ENCODE measurements at places on chromosomes 11 and 22.
A peak's percentile ranks its signal among the peaks of the same experiment; 100 is the strongest.

DNA sequence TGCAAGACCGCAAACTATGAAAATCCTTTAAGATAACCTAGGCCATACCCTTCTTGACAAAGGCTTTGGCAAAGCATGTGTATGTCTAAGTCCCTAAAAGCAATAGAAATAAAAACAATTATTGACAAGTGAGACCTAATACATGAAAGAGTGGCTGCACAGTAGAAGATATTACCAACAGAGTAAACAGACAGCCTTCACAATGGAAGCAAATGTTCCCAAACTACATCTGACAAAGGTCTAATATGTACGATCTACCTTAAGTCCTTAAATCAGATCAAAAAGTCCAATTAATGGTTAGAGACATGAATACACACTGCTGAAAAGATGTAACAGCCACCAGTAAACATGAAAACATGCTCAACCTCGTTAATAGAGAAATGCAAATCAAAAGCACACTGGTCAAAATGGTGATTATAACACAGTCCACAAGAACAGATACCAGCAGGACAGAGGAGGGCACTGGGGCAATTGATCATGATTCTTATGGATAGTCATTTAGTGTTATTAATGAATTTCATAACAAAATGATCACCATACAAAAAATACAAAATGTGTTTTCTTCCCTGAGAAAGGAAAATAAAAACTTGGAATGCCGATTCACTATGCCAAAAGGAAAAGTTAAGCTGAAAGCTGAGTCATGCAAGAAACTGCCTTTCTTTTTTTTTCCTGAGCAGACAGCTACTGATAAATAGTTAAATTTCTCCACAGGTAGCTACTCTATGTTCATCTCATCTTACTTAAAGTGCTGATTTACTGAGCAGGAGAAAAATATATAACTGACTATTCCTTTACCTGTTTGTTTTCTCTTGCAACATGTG, 102.6 kb upstream of the VPREB1 start:
- ATAC-seq: no peak

GRCh38 chr11:2265396-2265795, 5.0 kb downstream of the ASCL2 start:
- no peak for ATAC-seq

GRCh38 chr11:72741429-72741833, 10.8 kb downstream of the ARAP1 start:
- ATAC-seq: no peak

- no peak for ATAC-seq
Observed at GRCh38 chr22:41555325-41555982, 5.4 kb upstream of the CSDC2 start.

GRCh38 chr22:35564975-35565867, 24.6 kb downstream of the RASD2 start:
- ATAC-seq: no peak

DNA sequence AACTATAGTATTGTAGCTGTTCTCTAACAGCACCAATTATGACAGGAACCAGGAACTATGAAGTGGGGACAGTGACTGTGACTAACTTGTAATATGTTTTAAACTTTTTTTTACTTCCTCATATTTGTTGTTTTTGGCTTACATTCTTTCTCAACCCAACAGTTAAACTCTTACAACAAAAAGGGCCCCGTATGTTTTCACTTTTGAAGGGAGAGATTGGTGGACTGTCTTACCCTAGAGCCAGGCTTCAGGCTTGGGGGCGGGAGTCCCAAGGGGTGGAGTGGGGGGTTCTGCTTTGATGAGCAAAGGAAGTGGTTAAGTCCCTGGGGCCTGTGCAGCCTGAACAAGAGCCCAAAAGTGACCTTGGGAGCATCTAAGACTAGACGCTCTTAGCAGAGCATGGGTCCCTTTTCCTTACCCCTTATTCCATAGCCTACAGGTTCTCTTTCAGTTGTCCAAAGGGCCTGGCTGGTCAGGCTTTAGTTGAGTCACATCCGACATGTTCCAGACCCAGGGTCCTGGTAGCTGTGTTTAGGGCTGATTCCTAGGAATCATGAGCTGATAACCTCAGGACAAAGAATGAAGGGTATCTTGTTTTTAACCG, 38.8 kb downstream of the STIM1 start:
- ATAC-seq: no peak

- ATAC-seq: no peak
Observed at GRCh38 chr11:129023968-129024676, 81.5 kb upstream of the TP53AIP1 start.

- ATAC-seq: no peak
Observed at GRCh38 chr11:1223346-1224110, 662 bp downstream of the MUC5B start.

DNA sequence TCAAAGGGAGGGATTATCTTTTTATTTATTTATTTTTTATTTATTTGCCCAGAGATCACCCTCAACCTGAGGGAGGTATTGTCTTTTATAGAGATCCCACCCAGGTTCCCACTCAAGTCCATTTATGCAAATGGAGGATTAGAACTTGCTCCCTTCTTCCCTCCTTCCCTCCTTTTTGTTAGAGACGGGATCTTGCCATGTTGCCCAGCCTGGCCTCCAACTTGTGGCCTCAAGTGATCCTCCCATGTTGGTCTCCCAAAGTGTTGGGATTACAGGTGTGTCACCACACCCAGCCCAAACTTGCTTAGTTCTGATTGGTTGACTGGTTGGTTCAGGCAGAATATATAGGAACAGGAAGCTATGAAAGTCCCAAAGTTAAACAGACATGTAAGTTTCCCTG, 51.9 kb downstream of the HIPK3 start:
- ATAC-seq: no peak

- peak; percentile 93 for ATAC-seq
Observed at GRCh38 chr11:102446606-102447005, 6.0 kb downstream of the TMEM123 start.

DNA sequence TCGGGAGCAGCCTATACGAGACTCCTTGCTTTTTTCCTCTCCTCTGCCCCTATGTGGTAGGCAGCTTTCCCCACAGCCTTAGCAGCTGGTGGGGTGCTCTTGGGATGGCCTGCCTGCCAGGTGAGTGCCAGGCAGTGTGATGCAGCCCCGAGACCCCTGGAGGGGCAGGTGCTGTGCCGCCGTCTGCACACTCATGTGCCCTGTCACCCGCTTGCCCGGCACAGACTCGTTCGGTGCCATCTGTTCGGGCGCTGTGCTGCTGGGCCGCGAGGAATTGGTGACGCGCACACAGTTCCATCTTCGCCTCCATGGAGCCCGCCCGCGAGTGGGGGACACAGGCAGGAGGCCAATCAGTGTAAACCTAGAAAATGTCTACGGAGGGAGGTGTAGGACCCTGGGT, 15.1 kb downstream of the TRMU start:
- no peak for ATAC-seq

DNA sequence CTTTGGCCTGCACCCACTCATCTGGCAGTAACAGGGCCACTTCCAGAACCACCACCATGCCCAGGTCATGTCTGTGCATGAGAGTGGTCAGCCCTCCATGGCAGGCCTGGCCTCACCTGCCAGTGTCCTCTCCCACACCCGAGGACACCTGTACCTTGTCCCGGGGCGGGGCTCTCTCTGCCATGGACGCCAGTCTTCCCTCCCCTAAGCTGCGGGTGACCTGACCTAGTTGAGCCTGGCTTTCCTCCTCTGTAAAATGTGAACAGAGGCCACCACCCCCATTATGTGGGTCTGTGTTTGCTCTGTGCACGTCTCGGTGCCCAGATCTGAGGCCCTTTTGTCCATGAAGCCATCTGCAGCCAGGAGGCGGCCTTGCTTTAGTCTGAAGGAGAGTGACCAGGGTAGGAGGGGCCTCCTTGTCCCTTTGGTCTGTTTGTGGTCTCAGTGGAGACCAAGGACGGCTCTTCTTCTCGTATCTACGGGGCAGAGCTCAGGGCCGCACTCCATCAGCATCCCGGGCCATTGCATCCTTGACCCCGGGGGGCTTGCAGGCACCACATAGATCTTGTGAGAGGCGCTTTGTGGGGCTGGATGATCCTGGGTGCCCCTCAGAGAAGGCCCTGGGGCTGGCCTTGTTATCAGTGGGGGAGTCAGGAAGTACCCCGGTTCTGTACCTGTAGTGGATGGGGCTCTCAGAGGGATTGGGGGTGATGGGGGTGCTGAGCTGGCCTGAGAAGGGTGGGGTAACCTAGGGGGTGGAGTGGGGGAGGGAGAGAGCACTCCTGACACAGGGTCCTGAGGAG, 121.6 kb downstream of the KCNQ1 start:
- ATAC-seq: no peak

GRCh38 chr22:24894998-24895397, 51.5 kb downstream of the LHFPL7 start:
- peak; percentile 84 for ATAC-seq

- ATAC-seq: no peak
Observed at GRCh38 chr22:40519284-40519947, 117.1 kb downstream of the MRTFA start.

DNA sequence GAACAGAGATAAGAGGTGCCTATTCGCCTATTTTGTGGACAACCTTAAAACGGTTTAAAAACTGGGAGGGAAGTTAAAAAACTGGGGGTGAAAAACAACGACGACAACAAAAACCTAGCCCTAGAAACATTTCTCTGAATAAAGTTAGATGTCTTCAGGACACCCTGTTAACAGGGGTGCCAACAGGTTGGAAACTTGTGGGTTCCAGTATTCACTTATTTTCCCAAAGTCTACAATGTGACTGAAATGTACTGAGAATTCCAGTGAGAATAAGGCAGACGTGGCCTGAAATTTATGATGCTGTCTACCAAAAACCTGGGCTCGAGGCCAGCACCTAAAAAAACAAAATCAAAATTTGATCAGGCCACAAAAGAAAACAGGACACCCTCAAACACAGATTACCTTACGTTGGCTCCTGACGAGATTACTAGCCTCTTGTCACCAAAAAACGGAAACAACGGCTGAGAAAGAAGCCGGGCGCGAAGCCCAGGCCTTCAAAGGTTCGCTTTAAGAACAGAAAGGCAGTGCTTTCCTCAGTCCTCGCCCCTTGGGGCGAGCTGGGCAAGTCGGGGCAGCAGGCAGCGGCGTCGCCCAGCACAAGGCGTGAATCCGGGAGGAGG, 906 bp downstream of the CCDC90B start:
- ATAC-seq: peak; percentile 69

- no peak for ATAC-seq
Observed at GRCh38 chr22:22196018-22196533, 48.5 kb upstream of the VPREB1 start.

DNA sequence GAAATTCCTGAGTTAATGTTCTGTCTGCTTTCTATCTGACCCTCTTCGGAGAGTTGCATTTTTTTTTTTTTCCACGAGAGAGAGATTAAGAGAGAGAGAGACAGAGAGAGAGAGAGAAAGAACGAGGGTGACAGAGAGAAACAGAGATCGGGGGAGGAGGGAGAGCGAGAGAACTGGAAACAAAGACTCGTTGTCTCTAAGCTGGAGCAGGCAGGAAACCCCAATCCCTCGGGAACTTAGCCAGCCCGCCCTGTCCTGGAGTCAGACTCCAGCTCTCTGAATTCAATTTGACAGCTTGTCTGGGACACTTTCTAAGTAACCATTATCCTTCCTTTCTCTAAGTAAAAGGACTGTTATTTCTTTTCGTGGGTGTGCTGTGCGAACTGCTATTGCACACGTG, 76.9 kb downstream of the KCNJ1 start:
- ATAC-seq: peak; percentile 92

DNA sequence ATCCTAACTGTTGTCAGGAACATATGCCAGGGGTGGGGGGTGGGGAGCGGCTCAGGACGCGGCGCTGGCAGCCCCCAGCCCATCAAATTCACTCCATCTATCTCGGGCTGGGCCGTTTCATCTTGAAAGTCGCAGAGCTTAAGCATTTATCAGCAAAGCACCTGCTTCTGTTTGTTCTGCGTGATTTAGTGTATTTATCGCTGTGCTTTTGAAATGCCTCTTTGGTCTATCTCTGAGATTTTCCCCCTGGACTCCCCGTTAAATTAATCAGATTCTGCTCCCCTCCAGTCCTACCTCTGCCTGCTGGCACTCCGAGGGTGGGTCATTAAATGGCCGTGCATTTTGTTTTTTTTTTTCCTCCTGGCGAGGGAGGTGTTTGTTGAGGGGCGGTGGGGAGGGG, 446.2 kb downstream of the TBC1D22A start:
- no peak for ATAC-seq

GRCh38 chr22:31613286-31613903, 48.6 kb downstream of the PISD start:
- ATAC-seq: no peak

GRCh38 chr11:109697140-109697843, 275.3 kb downstream of the C11orf87 start:
- peak; percentile 93 for ATAC-seq

DNA sequence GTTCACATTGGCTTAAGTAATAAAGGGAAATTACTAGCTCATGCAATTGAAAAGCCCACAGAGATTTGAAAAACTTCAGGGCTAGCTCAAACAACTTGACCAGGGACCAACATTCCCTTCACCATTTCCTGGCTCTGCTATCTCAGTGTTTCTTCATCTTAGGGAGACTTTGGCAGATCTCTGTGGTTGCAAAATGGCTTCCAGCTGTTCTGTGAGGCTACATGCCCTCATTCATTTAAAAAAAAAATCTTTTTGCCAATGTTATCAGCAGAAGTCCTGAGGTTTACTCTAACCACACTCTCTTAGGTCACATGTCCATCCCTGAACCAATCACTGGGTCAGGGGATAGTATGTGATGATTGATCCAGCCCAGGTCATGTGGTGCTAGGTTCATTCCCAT, 13.9 kb upstream of the RASSF10 start:
- ATAC-seq: no peak

Measured in SK-N-SH treated with all-trans-retinoic acid at 6 μM for 48 hours (cell line).